Calu3 (cell line): ENCODE measurements at places on chromosomes 11 and 22. TPM values are rescaled to one million over a fixed set of nuclear protein-coding genes. Genes with fewer than 3 reads are reported as not detected.

USH1C gene
- total RNA-seq: 17.5 and 32.1 TPM in 2 replicates

SLC16A8 gene
- not detected in 2 replicates for total RNA-seq

MS4A12 gene
- not detected in 2 replicates for total RNA-seq

FBXO3 gene
- total RNA-seq: 24.3 and 27.8 TPM in 2 replicates

NUP98 gene
- 114 and 126 TPM in 2 replicates for total RNA-seq

GRCh38 chr11:16321148-16321547 is 35.2 kb downstream of the SOX6 start:
- no peak for DNase-seq

DNA sequence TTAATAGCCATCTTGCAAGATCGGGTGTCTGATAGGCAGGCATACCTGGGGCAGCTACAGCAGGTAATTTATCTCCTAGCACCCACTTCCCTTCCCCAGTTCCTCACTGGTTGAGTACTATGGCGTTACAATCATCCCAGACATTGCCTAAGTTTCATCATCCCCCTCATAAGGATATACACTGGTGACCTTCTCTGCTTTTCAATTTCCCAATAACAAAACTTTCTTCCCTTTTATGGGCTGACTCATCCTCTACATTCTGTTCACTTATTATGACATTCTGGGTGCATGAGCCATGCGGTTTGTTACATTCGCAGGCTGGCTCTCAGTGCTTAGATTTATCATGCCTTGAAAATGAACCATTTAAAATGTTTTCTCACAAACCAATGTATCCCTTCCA is 5.0 kb upstream of the MRPL11 start:
- no peak for DNase-seq

- DNase-seq: no peak
Observed at GRCh38 chr11:117678658-117679406, 118.2 kb downstream of the DSCAML1 start.

DNA sequence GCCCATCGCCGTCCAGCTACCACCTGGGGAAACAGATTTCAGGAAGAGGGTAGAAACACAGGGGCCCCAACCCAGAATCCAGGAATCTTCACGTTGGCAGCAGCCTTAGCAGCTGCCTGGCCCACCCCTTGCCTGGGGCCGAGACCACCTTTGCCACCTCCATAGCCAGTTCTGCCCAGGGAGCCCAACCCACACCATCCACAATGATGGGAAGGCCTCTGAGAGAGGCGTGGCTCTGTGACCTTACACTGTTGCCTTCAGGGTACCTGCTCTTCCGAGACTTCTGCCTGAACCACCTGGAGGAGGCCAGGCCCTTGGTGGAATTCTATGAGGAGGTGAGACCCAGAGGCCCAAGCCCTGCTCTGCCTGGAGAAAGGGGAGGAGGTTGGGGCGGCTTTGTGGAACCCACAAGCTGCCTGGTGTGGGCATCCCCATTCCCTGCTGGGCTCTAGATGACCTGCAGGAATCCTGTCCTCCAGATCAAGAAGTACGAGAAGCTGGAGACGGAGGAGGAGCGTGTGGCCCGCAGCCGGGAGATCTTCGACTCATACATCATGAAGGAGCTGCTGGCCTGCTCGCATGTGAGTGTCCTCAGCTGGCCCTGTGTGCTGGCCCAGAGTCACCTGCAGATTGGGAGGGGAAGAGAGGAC is 10.0 kb upstream of the ANKRD13D start:
- no peak for DNase-seq
